Cardiac septum (tissue), 1 donor: ENCODE measurements at places on chromosomes 1 and 21.
A peak's percentile ranks its signal among the peaks of the same experiment; 100 is the strongest.

- DNase-seq = peak; percentile 77
These were observed 618 bp downstream of the HNRNPR start for GRCh38 chr1:23343221-23344110.

DNA sequence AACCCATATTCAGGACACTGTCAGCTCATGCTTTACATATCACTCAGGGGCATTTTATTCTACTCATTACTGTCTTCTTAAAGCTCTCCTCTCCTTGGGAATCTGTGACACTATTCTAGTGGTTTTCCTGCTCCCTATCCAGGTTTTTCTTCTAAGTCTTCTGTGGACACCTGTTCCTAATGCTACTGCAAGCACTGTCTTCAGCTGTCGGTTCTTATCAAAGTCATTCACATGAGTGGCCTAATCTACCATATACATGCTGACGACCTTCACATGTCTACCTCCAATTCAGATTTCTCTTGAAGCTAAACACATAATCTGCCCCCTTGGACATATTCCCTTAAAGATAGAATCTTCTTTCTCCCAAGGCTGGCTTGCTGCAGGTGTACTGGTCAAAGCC lies 39.8 kb upstream of the PRRX1 start:
- no peak for DNase-seq

DNA sequence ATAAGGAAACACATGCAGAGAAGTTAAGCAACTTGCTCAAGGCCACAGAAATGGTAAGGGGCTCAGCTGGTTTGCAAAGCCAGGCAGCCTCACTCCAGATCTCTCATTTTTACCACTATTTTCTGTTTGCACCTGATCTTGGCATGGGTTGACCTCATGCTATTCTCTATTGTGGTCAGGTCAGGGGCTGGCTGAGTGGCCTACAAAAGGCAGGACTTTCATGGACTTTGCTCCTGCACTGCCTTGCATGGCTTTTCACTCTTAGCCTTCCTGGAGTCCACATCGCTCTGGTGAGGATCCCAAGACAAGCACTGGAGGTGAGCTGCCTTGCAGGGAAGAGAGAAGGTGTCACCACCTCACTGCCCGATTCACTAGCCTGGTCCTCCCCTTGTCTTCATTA lies 56.8 kb upstream of the CSF3R start:
- peak; percentile 44 for DNase-seq

GRCh38 chr1:197521118-197521739 lies 253.2 kb downstream of the CRB1 start:
- no peak for DNase-seq

GRCh38 chr1:31691951-31692350 lies 11.9 kb downstream of the COL16A1 start:
- no peak for DNase-seq

DNA sequence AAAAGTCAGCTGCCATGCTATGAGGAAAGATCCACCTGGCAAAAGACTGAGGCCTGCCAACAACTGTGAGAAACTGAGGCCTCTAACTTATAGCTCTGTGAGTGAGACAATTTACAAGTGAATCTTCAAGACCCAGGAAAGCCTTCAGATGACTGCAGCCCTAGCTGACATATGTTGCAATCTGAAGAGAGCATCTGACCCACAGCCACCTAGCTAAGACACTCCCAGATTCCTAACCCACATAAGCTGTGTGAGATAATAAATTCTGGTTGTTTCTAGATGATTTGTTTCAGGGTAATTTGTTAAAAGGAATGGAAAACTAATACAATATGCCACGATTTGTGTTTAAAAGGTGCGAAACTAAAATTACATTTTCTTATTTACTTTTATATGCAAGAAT lies 55.1 kb downstream of the HFM1 start:
- DNase-seq = no peak

DNA sequence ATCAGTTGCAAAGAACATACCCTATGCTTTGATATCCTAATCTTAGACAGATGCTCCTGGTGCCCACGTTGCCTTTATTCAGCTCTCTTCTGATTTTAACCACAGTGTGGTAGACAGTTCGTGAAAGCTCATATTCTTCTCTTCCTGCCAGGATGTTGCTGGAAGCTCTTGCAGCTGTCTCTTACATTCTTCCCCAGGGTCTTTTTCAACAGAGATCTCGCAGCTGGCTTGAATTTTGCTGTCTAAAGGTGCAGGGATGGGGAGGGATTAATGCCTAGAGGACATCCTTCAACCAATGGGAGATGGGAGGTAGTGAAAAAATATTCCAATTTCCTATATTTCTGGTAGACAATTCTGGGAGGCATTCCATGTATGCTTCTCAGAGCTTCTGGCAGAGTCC lies 150.0 kb upstream of the APP start:
- no peak for DNase-seq

- no peak for DNase-seq
These were observed 17.7 kb downstream of the CBR1 start for GRCh38 chr21:36087362-36088138.

DNA sequence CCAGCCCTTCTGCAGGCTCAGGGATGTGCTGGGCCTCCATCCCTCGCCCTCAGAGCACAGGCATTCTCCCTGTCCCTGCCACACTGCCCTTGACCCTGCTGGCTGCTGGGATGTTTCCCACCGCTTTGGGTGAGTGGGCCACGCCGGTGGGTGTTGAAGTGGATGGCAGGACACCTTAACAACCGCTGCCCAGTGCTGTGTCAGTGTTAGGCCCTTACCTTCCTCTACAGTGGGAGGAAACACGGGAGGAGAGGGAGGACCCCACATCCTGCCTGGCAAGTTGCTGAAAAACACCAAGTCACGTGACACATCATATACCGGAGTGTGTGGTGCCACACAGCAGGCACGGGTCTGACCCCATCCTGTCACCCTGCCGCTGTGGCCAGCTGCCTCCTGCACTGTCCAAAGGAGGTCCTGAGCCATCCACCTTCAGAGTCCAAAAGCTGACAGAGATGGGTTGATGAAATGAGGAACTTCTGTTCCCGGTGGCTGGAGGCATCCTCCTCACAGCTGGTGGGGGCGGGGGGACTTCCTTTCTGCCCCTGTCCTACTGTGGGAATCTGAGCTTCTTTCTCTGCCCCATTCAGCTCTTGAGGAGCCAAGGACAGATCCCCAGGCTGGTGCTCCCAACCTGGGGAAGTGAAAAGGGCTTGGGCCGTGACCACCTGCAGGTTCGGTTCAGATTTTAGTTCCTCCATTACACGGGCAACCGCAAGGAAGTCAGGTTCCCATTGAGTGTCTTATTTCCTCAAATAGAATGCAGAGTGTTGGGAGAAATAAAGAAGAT lies 3.2 kb upstream of the THEMIS2 start:
- no peak for DNase-seq

GRCh38 chr1:5994713-5995621 lies 2.7 kb upstream of the NPHP4 start:
- DNase-seq = peak; percentile 73

DNA sequence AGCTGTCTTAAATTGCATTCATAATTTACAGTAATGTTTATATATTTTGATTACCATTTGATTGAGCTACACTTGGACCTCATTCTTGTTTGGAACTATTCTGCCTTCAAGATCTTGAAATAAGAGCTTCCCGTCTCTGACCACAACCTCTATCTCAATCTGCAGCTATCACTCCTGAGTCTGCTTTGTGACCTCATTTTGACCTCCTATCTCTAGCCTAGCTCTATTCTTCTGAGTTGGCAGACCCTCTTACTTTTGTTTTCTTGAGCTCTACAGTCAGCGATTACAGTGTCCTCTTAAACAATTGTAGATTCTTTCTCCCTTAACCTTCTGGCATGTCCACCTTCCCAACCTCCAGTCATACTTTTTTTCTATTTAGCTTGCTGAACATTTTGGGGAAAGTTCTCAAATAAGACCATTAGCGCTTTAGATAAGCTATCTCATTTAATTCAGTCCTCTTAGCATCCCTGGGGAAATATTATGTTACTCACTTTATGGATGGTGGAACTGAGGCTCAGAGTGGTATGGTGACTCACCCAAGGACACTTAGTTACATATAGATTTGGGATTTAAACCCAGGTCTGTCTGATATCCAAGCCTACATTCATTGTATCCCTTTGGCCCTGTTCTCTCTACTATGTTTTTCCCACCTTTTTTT lies 19.1 kb downstream of the RPAP2 start:
- no peak for DNase-seq

GRCh38 chr1:101902199-101902598 lies 94.5 kb downstream of the OLFM3 start:
- DNase-seq = no peak

- DNase-seq = no peak
These were observed 2.2 kb downstream of the ITSN1 start for GRCh38 chr21:33644383-33645074.

DNA sequence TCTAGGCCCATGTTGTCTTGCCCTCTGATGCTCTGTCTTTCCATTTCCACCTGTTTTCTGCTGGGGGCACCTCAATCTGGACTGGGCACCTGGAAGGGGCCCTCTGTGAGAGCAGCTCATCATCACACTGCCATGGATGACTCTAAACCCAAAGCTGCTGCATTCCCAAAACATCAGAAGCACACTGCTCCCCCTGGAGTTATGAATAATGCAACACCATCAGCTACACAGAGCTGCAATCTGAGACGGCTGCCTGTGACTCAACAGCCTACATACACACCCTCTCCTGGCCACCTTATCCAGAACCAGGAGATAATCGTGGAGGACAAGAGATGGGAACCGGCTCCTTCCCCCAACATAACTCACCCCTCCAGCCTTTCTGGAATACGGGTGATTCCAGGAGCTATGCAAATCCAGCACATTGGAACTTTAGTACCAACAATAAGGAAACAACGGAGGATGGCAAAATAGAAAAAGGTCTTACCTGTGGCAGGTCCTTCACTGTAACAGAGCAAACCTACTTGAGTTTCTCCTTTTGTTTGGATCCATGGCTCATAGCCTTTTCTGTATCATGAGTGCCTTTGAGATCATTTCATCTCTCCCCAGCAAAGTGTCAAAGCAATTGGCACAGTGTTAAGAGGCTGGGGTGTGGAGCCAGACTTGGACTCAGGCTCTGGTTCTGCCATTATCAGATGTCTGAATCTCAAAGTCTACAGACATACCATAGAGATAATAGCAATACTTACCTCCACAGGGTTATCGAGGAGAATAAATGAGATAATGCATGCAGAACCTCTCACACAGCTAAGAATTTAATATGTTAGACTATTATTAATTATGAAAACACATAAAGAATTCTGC lies 29.3 kb downstream of the AK2 start:
- DNase-seq = no peak

DNA sequence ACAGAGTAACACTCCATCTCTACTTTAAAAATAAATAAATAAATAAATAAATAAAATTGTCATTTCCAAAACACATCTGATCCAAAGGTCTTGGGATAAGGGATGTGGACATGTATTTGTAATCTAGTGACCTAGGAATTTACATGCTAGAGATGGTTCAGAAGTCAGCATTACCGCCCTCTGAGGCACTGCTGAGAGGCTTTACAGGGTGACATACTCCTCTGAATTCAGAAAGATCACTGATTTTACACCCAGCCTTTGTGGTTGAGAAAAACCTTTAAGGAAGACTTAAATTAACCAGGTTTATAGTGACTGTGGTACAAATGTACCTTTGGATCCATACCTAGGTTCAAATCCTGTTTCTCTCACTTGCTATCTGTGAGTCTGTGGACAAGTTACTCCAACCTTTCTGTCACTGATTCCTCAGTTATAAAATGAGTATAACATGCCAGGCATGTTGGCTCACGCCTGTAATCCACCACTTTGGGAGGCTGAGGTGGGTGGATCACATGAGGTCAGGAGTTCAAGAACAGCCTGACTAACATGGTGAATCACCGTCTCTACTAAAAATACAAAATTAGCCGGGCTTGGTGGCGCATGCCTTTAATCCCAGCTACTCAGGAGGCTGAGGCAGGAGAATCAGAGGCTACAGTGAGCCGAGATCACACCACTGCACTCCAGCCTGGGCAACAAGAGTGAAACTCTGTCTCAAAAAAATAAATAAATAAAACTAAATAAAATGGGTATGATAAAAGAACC lies 20.1 kb downstream of the OSBPL9 start:
- DNase-seq = no peak

- DNase-seq = no peak
These were observed at the start of gene CTNNBIP1 for GRCh38 chr1:9910076-9910422. Gene CTNNBIP1, minus strand, starts transcription at chr1:9910269. Its CDS starts 38,205 bp downstream, at chr1:9872064.

- no peak for DNase-seq
These were observed 180.6 kb upstream of the PALMD start for GRCh38 chr1:99465176-99465900.

DNA sequence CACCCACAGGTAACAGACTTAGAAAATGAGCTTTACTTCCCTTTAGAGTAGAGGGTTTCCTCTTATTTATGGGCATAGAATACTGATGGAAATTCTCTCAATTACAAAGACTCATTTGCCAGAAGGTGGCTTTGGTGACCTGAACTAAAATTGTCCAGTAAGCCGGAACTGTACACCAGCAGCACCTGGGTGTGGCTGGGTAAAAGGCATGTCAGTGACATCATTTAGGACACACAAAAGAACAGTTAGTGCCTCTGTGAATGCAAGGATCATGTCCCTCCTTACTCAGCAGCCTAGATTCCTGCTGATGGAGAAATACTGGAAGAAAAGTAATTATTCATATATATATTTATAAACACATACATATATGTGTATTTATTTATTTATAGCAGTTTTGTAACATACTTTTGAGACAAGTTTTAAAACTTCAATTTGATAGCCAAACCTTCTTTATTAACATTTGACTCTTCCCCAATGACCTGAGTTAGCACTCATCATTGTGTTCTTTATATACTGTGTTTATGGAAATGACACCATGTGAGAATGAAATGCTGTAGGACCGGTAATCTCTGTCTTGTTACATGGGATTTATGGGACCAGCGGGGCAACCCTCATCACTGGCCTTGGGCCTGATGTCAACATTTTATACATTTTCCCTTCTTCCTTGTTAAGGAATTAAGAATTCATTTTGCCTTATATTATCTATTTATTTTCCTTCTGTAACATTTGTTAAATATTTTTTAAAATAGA lies 274.4 kb downstream of the BRINP2 start:
- no peak for DNase-seq

DNA sequence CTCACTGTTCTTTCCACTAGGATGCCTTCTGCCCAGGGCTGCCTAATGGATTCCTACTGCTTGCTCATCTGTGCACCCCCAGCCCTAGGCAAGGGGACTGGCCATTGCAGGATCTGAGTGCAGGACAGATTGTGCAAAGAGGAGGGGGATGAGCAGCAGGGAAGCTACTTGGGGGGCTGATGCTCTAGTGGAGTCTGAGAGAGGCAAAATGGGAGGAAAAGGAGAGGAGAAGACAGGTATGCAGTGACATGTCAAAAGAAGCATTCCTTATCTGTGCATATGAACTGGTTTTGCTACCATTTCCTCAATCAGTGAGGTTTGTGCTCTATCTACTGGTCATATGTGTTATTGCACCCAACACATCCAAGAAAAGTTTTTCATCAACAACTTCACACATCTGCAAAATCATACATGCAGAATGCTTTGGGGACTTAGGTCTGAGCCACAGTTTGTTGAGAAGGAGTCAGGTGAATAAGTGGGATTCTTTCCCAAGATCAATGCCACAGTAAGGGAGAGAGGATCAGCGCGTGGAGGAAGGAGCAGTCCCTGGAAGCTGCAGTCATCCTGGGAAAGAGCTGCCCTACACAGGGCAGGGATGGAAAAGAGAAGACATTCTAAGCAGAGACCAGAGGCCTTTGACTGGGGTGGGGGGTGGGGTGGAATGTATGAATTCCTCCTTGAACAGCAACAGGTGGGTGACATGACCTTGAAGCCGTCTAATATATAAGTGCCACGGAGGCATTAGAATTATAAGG lies 14.4 kb downstream of the SLC5A9 start:
- peak; percentile 43 for DNase-seq

GRCh38 chr1:50491142-50491541 lies 67.9 kb upstream of the DMRTA2 start:
- DNase-seq = no peak
